ENCODE measurements at places on chromosomes 11 and 22.

GRCh38 chr11:74839446-74839845 lies 90.8 kb downstream of the RNF169 start:
- no peak for DNase-seq

- no peak for DNase-seq
Measured at GRCh38 chr11:24091594-24091993, 405.3 kb upstream of the LUZP2 start.

DNA sequence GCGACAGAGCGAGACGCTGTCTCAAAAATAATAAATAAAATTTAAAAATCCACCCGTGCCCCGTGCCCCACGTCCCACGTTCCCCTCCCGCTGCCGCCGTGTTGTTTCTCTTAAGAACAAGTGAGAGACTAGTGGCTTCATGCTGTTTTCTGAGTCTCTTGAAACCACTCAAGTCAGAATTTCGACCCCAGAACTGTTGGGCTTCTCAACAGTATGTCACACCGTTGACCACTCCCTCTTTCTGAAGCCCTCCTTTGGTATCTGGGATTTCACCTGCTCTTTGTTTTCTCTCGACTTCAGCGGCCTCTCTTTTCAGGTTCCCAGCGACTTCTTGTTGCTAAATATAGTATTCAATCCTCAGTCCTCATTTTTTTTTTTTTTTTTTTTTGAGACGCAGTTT lies 974 bp downstream of the PPIL2 start:
- no peak for DNase-seq

GRCh38 chr22:20089977-20090729 lies 10.1 kb downstream of the DGCR8 start:
- no peak for DNase-seq

DNA sequence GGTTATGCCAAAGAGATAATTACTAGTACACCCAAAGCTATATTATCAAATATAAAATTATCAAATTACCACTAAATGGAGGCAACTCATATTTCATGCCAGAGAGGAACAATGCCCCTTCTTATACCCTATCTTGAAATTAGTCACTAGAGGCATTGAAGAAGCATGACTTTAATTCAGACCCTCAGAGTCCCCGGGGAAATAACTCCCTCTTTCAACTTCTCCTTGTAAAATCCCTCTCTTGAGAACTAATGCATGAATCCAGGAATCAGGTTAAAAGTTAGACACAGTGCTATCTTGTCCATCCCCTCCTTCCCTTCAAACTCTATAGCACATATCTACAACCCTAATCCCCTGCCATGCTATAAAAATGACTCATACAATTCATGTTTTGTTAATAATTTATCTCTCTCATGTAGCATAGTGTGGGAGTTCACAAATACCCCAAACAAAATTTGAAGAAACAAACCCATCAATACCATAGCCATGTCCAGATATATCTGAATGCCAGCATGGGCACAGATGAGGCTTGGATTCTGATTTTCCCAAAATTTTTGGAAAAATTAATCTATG lies 665.4 kb downstream of the KCNA4 start:
- DNase-seq = no peak

- DNase-seq = no peak
Measured at GRCh38 chr11:69637941-69638871, 2.8 kb upstream of the CCND1 start.

DNA sequence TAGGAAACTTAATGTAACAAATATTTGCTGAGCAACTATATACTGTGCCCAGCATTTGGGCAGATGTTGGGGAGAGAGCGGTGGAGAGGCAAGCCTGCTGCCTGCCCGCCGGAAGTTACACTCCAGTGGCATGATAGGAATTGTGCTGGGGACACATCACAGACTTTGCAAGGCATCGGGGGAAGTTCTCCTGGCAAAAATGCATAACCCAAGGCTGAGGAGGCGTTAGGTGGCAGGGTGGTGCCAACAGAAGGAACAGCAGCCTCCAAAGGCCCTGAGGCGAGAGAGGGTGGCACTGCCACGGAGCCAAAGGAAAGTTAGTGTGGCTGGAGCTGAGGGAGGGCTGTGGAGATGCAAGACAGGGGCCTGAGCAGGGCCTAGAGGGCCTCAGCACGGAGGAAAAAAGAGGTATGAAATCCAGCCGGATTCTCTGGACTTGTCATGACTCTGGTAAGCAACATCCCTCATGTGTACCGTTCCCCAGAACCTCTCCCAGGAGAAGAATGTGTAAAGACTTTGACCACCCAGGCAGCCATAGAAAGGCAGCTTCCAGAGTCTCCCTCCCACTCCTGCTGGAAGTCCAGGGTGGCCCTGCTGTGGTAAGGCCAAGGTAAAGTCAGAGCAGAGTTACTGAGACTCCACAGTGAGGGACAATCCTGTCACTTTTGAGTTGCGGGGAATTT lies 76.1 kb upstream of the RAB1B start:
- no peak for DNase-seq

GRCh38 chr11:130817330-130817944 lies 98.8 kb downstream of the SNX19 start:
- peak; percentile 25 for DNase-seq

DNA sequence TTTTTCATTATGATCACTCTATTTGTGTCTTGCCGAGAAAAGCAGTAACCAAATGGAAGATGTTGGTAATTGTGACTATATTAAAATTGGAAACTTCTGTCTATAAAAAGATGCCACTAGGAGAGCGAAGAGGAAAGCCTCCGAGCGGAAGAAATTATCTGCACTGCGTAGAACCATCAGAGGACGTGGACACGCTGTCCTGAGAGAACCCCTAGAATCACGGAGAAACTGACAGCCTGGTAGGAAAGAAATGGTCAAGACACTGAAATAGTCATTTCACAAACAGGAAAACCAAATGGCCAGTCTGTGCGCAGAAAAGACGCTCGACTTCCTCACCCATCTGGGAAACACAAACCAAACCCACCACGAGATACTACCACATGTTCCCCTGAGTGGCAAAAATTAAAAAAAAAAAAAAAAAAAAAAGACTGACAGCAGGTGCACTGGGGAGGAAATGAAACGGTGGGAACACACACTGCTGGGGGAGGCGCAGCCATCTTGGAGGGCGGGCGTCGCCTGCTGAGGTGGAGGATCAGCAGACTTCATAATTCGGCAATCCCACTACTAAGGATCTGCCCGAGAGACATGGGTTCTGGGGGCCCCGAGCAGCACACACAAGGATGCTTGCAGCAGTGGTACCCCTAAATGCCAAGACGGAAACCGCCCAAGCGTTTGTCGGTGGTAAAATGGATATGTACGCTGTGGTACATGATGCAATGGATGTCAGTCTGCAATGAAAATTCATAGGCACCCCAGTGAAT lies 21.3 kb downstream of the IFITM10 start:
- DNase-seq = no peak

DNA sequence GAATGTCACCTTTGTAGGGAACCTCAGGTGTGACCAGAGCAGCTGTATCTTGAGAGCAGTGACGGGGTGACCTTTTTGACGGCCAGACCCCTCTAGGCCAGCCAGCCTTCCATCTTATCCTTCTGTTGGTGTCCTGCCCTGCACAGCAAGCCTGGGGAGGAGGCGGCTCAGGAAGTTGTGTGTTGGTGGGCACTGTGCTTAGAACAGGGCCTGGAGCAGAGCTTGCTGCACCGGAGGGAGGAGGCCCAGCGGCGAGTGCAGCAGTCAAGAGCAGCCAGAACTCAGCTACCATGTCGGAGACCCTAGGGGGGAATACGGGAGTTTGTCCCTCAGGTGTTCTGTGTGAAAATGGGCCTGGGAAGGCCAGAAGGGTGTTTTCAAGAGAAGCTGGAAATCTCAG lies 129.4 kb downstream of the OSBP2 start:
- no peak for DNase-seq

- DNase-seq = no peak
Measured at GRCh38 chr11:37503411-37504059, 905.5 kb upstream of the RAG2 start.

GRCh38 chr11:78698612-78699011 lies 123.9 kb upstream of the NARS2 start:
- DNase-seq = no peak

DNA sequence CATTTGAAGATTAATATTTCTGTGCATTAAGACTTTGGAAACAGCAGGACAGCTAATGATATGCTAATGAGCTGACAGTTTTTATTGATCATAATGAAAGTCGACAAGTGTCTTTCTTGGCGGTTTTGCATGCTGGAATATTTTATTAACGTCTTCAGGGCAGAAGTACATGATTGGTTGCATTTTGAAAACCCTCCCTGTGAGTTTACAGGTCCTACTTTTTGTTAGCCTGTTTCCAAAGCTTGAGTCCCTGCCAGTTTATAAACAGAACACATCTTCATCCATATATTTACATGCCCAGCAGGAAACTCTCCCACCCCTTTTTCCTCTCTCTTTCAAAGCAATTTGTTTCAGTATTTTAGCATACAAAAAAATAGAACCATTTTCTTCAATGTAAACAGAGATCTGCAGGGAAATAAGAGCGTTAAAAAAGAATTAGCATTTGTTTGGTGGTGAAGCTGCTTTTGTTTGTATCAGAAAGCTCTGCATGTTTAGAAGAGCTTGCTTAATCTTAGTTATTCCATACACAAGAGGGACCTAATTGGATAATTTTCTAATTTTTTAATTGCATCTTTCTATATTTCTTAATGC lies 243.6 kb downstream of the NELL1 start:
- DNase-seq = no peak

- no peak for DNase-seq
Measured at GRCh38 chr11:116750070-116750718, 22.6 kb downstream of the BUD13 start.

- no peak for DNase-seq
Measured at GRCh38 chr11:29750392-29750791, 266.4 kb downstream of the KCNA4 start.

DNA sequence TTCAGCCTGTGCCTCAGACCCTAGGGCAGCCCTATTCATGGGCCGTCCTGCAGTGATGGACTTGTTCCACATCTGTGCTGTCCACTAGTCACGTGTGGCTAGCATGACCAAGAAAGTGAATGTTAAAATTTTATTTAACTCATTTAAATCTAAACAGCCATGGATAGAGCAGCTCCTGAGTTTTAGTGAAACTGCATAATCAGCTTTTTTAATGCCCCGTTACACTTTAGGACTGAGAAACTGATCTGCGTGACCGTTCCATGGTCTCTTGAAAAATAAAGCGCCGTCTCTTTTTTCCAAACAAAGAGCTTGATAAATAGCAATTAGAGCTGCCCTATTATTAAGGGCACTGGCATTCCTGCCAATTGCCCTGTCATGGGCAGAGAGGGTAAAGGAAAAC lies 76.5 kb upstream of the SNX19 start:
- DNase-seq = peak; percentile 99

DNA sequence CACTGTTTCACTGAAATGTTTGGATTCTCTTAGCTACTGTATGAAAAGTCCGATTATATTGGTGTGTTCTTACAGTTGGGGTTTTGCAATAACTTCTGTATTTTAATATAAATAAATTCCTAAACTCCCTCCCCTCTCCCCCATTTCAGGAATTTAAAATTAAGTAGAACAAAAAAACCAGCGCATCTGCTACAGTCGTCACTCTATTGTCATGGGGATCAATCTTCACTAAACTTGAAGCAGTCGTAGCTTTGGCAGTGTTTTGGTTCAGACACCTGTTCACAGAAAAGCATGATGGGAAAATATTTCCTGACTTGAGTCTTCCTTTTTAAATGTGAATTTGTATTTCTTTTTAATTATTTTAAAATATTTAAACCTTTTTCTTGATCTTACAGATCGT lies 9.4 kb downstream of the PIWIL3 start:
- DNase-seq = no peak

- no peak for DNase-seq
Measured at GRCh38 chr11:74024261-74025029, 15.6 kb upstream of the UCP3 start.

GRCh38 chr11:60502221-60502775 lies 9.7 kb downstream of the MS4A12 start:
- DNase-seq = no peak

DNA sequence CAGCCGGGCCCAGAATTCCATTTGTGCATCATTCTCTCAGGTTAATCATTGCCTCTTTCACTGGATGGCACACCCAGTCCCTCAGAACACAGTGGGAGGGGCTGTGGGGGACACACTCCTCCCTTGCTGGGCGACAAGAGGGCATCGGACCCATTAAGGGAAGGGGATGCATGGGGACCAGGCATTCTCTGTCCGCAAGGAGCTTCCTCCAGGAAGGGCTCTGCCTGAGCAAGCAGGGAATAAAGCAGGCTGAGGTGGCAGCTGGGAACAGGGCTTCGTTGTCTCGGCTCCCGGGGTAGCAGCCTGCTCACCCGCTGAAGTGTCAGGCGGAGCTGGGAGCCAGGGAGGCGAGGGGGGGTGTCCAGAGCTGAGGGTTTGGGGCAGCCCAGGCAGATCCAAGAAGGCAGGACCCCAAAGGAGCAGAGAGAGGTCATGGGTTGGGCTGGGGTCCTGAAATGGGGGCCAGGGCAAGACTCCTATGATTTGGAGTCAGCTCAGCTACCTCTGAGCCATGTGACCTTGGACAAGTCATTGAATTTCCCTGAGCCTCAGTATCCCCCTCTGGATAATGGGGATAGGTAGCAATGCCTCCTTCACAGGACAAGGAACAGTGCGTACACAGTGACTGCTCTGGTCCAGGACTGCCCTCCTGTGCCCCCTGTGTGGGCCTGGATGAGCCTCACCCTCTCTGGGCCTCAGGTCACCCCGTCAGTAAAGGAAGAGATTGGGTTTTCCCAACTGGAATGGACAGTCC lies 1.4 kb downstream of the GAL3ST1 start:
- no peak for DNase-seq

GRCh38 chr11:92707173-92707619 lies 262.3 kb upstream of the MTNR1B start:
- peak; percentile 100 for DNase-seq

- no peak for DNase-seq
Measured at GRCh38 chr11:117620659-117621058, 176.4 kb downstream of the DSCAML1 start.

GRCh38 chr22:49411236-49411635 lies 416.4 kb downstream of the BRD1 start:
- no peak for DNase-seq

DNA sequence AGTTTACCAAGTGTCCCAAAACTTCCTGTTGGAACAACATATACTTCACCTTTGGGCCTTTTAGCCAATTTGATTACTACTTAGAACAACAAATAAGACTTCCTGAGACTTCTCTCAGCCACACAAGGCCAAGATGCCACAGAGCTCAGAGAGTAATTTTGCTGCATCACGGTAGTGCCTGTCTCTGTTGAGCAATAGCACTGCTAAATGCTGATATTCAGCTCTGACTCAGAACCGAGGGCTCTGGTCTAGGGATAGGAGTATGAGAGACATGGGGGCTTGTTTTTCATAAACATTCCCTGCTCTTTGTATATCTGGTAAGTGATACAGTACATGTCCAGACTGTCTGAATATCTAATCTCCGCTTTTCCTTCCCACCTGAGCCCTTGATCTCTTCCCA lies 260.4 kb upstream of the ARHGAP20 start:
- no peak for DNase-seq

- no peak for DNase-seq
Measured at GRCh38 chr11:57255618-57256017, 18.6 kb upstream of the APLNR start.

GRCh38 chr22:17339095-17339693 lies 30.1 kb upstream of the CECR2 start:
- DNase-seq = no peak
